H4 (cell line): ENCODE measurements at places on chromosomes 7 and 10.

DNA sequence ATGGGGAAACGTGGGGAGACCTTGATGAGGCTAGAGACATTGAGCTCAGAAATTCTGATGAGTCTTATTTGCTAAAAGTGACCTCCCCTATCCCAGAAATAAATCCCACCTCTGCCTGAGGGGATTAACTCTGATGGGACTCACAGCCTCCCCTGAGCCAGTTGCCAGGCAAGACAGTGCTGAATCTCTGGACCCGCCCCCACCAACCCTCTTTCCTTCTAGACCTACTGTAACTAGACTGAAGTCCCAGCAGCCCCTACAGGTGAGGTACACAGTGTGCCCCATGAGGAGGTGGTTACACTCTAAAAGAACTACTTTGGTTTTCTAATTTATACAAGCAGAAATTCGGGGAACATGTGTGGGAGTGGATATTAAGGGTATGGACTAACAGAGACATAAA, 42.9 kb downstream of the PTPRE start:
- no peak for DNase-seq

DNA sequence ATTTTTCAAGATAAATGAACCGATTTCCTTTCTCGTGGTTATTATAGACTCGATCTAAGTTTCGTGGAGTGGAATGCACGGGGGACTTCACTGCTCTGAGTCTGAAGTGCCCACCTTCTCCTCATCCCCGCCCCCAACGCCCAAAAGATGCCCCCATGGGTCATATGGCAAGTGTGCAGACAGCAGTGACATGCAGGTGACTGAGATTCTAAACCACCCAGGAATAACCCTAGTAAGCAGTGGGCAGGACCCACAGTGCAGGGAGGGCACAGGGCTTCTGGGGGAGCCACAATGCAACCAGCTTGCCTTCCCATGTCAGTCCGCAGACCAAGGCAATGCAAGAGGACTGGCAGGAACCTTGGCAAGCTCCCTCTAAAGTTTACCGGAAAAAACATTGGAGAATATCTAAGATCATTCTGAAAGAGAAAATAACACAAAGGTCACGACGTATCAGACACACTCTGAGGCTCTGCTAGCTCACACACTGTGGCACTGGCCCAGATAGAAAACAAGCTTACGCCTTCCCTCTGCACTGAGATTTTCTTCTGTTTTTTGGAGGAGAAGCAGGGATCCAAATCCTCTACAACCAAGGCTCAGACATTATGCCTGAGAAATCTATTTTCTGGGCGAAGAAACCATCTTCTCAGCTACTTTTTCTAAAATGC, 239.6 kb downstream of the MAD1L1 start:
- DNase-seq = no peak

- DNase-seq = peak; percentile 35
These were observed 44.3 kb upstream of the ZC3HAV1 start for GRCh38 chr7:139153832-139154231.

DNA sequence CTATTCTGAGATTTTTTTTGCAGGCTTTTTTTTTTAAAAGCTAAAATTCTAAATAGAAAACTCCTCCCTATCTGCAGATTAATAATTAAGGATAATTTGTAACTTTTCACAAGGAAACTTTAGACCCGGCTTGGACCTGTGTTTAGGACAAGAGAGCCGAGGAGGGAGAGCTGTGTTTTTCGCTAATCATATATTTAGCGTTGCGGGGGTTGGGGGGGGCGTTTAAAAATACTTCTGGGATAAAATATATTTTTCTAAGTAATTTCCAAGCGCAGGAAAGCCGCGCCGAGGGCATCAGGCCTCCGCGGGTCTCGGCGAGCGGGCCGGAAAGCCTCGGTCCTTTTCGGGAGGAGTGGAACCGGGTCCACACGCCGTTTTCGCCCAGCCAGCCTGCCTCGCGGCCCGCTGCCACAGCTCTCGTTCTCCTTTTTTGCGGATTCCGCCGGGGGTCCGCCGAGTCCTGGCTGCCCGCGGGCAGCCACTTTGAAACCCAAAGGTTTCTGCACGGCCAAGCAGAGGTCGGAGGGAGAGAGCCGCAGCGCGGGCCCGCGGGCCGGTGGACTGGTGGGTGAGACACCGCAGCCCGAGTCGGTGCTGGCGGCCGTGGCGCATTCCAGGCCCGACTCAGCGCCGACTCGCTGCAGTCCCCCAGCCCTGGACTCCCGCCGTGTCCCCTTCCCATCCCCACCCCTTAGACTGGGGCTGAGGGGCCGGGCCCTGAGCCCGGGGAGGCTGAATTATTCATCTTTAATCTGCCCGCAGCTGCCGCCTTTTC, 2.3 kb downstream of the PAX2 start:
- no peak for DNase-seq

DNA sequence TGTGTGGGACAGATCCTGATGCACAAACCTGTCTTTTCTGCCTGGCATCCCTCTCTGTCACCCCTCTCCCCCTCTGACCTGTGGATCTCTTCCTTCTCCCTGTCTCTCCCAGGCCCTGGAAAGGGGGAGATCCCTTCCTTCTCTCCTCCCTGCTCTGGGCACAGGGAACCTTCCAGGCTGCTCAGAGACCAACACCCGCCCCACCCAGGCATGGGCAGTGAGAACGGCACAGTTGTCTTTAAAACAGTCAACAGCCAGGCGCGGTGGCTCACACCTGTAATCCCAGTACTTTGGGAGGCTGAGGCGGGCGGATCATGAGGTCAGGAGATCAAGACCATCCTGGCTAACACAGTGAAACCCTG, 34.7 kb downstream of the KCNH2 start:
- DNase-seq = no peak

- DNase-seq = no peak
These were observed 129.2 kb downstream of the TES start for GRCh38 chr7:116339564-116339963.

- no peak for DNase-seq
These were observed 76.9 kb downstream of the GALNT17 start for GRCh38 chr7:71208881-71209280.

GRCh38 chr7:77684030-77684429, 12.2 kb upstream of the RSBN1L start:
- DNase-seq = no peak

DNA sequence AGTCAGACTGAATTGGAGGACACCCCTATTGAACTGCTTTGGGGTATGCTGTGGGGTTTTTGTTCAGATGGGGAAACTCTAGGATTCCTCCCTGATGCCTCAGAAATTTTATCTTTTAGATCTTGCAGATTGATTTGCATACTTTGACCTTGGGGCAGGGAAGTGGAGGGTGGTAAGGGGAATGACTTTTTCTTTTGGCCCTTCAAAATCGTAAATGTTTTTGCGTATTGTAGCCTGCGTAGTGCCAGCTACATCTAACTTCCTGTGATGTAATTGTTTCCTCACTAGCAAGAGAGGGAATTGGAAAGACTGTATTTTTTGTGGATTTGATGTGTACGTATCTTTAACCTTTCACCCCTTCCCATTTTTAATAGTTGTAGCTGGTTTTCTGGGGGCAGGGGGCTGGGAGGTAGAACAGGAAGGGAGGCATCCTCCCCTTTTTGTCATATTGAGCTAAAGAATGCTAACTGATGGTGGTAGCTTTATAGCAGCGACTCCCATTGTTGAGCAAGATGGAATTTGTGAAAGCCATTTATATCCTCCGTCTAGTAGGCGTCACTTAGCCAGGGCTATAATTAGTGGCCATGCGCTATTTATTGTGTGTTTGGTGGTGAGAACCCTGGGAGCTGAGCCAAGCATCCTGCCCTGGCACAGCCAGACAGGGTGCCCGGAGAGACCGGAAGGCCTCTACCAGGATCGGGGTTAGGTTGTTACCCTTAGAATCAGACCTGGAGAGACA, 11.3 kb downstream of the DUSP5 start:
- DNase-seq = peak; percentile 39

DNA sequence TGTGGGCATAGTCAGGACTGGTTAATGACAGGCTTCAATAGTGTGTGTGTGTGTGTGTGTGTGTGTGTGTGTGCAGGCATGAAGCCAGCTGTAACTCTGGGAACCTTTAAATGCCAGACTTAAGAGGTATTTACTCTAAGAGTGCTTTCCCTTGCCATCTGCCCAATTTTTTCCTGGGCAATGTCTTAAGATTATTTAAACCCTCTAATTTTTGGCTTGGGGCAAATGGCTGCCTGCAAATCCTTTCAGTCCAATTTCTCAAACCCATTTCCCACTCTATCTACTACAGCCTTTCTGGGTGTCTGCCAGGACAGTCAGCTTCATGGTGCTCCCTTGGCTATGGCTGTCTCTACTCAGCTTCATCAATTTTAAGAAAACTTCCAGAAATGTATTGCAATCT, 62.6 kb upstream of the C1GALT1 start:
- no peak for DNase-seq

GRCh38 chr7:137127806-137128205, 215.7 kb downstream of the PTN start:
- no peak for DNase-seq

GRCh38 chr10:58555930-58556311, 43.2 kb downstream of the BICC1 start:
- DNase-seq = no peak

DNA sequence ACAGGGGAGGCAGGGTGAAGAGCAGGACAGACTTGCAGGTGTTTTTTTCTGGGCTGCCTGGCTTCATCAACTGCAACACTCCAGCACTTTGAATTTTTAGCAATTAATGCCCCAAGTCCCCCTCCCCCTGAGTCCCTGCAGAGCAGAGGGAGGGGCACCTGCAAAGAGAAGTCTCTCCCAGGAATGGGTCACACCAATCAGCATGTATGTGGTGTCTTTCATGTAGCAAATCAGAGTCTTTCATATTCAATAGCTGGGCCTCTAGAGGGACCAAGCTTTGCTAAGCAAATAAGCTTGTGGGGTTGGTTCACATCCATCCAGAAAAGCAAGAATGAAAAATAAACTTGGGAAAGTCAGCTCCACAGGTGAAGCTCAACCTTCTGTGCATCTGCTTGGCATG, 90.7 kb downstream of the PARP12 start:
- DNase-seq = no peak

DNA sequence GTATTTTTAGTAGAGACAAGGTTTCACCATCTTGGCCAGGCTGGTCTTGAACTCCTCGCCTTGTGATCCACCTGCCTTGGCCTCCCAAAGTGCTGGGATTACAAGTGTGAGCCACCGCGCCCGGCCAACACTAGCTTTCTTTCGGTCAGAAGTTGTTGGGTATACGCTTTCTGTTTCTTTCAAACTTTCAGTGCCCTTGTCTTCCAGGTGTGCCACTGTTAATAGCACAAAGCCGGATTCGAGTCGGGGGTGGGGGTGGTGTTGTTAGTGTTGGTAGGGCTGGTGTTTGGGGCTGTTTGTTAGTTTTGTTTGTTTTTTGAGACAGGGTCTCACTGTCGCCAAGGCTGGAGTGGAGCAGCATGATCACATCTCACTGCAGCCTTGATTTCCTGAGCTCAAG, 33.8 kb upstream of the NANOS1 start:
- DNase-seq = no peak

DNA sequence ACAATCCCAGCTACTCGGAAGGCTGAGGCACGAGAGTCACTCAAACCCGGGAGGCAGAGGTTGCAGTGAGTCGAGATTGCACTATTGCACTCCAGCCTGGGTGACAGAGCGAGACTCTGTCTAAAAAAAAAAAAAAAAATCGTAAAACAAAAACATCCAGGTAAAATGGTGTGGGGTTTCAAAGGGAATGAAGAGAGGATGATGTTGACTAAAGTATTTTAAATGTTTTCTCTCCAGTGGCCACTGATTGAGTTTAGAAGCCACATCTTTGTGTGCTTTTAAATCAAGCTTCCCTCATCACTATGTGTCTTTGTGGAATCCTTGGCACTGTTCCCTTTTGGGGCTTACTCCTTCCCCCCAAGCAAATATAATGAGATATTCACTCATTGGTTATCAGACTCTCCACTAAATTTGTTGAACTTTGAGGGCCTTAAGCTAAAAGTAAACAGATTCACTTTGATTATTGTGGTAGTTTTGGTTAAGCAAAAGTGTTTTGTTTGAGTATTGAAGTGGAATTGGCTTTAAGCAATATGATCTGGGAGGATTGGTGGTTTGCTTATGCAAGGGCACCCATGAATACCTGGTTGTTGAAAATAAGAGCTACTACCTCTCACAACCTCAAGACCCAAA, 162.9 kb downstream of the CDK14 start:
- no peak for DNase-seq

- no peak for DNase-seq
These were observed 199.8 kb downstream of the EBF3 start for GRCh38 chr10:129764011-129764900.

DNA sequence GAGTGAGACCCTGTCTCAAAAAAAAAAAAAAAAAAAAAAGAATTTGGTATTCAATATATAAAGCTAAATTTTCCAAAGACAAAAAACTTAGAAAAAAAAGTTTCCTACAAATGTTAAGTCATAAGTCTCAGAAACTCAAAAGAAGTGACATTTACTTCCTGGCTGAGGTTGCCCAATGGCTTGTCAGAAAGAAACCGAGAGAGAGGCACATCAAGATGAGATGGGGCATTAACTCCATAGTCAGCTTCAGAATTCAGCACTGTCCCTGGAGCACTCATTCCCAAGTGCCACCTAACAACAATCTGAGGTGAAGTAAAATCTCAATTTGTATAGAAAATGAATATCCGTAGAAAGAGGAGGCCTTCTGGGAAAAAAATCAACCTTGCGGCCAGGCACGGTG, 6.8 kb upstream of the SPOCK2 start:
- no peak for DNase-seq

DNA sequence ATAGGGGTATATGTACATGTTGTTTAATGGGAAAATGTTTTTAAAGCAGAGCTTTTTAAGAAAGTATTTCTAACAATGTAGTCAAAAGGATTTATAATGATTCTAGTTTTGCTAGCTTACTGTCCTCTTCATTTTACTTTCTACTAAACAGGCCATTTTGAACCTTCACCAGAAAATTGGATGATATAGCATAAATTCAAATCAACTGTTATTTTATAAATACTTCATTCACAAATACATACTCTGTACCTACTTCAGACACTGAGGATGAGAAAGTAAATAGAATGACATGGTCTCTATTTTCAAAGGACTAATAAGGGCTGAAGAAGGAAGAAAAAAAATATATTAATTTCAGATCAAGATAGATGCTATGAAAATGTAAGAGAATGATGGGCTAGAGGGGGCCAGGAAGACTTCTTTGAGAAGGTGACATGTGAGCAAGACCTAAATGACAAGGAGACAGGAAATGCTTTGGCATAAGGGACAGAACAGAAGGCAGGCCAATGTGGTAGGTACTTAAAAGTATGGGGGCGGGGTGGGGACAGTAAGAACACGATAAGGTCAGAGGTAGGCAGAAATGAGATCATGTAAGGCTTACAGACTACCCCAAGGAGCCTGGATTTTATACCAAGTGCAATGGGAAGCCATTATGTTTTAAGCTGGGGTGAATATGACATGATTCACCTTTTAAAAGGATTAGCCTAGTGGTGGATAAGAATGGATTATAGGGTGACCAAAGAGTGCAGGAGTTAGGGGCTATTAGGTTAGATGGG, 5.2 kb downstream of the NAMPT start:
- no peak for DNase-seq
